Lung (tissue), 17 donors: ENCODE measurements at places on chromosomes 3 and 15. TPM values are rescaled to one million over a fixed set of nuclear protein-coding genes. Genes with fewer than 3 reads are reported as not detected.

Gene ATP13A5
- total RNA-seq: 1.1 TPM

Gene CLDN11
- 11.5 TPM for total RNA-seq

Gene EFCC1
- total RNA-seq: 5.2 TPM

Gene CLDN1
- total RNA-seq: 29.8 TPM

Gene KBTBD8
- total RNA-seq: 4.8 TPM

Gene CDHR4
- total RNA-seq: 27.0 TPM

Gene MRPL3
- total RNA-seq: 64.9 TPM

Gene NSMCE3
- 6.2 TPM for total RNA-seq

Gene SKOR1
- 0.17 TPM for total RNA-seq

Gene KBTBD12
- total RNA-seq: 0.86 TPM

Gene MUSTN1
- 3.3 TPM for total RNA-seq

Gene TMEM212
- 16.5 TPM for total RNA-seq

Gene GADL1
- 2.4 TPM for total RNA-seq

Gene TMEM207
- total RNA-seq: not detected

Gene CLDN18
- total RNA-seq: 316 TPM

Gene ROBO2
- total RNA-seq: 72.4 TPM
